Stimulated activated CD8-positive, alpha-beta memory T cell treated with anti-CD3 and anti-CD28 coated beads, Interleukin-7, amount 100 ng/mL, for 24 hours (primary cell): ENCODE measurements at places on chromosomes 11 and 22.

- no peak for DNase-seq
These were observed 4.2 kb downstream of the CCND1 start for GRCh38 chr11:69644962-69645675.

DNA sequence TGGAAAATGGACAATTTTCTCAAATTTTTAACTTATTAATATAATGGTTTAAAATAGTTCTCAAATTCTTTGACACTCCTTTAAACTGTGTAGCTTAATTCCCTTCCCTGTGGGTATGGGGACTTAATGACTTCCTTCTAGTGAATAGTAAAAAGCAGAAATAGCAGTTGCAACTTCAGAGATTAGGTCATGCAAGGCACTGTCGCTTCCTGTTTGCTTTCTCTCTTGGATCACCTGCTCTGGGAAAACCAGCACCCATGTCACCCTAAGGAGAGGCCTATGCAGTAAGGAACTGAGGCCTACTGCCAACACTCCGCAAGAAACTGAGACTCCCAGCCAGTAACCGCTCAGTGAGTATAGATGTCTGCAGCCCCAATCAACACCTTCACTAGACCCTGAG lies 5.5 kb upstream of the PANX3 start:
- no peak for DNase-seq

GRCh38 chr11:45109400-45109799 lies 37.0 kb upstream of the PRDM11 start:
- DNase-seq = no peak

DNA sequence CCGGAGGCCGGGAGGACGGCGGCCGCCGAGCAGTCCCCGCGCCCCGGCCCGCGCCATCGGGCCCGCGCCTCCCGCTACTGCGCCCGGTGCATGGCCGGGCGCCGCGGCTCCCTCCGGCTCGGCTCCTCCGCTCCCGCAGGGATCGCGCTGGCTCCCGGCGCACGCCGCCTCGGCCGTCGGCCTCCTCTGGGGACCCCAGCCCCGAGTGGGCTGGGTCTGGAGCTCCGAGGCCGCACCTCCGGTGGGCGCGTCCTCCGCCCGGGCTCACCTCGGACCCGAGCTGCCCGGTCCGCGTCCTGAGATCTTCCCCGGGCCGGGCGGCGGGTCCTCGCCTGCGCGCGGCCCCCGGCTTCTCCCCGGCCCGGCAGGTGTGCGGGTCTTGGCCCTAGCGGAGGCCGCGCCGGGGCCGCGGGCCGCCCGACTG lies 251 bp downstream of the SHISA8 start:
- DNase-seq = no peak

DNA sequence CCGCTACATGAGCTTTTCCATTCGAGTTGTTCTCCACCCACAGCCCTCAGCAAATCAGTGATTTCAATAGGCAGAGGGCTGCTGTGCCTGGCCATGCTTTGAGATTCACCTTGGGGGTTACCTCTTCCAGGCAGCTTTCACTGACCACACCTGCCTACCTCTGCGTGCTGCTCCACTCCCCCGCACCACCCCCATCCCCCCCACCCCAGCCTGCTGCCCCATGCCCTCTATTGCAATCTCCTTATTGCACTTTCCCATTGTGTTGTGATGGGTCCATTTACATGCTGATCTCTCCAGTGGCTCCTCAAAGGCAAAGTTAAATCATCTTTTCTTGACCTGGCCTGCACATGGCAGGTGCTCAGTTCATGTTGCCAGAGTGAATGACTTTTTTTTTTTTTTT lies 18.0 kb upstream of the POLA2 start:
- no peak for DNase-seq

DNA sequence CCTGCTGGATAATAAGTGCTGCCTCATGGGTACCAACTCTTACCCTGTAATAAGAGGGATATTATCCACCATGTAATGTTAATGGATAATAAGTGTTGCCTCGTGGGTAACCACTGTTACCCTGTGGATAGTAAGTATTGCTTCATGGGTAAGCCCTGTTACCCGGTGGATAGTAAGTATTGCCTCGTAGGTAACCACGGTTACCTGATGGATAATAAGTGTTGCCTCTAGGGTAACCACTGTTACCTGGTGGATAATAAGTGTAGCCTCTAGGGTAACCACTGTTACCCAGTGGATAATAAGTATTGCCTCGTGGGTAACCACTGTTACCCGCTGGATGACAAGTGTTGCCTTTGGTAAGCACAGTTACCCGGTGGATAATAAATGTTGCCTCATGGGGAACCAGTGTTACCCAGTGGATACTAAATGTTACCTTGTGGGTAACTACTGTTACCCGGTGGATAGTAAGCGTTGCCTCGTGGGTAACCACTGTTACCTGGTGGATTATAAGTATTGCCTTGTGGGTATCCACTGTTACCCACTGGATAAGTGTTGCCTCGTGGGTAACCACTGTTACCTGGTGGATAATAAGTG lies 18.6 kb upstream of the NXPE4 start:
- no peak for DNase-seq

GRCh38 chr11:59573216-59573615 lies 42.4 kb downstream of the OSBP start:
- no peak for DNase-seq

GRCh38 chr11:70078095-70078780 lies at the start of gene ANO1:
Gene ANO1 (plus strand): TSS chr11:70078317. CDS start chr11:70078607, 290 bp downstream.
- DNase-seq = no peak

- DNase-seq = no peak
These were observed 7.6 kb upstream of the FTH1 start for GRCh38 chr11:61974766-61975631.

DNA sequence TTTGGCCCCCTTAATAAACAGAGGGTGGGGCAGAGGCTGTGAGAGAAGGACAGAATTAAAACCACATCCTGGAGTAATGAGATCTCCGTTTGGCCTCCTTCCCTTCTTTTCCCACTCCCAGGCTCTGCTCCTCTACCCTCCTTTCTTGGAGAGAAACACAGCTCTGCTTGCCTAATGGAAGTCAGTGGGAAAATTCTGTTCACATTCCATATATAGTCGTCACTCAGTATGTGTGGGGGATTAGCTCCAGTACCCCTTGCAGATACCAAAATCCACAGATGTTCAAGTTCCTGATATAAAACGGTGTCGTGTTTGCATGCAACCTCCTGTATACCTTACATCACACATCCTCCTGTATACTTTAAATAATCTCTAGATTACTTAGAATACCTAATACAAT lies 37.6 kb upstream of the THY1 start:
- DNase-seq = no peak

DNA sequence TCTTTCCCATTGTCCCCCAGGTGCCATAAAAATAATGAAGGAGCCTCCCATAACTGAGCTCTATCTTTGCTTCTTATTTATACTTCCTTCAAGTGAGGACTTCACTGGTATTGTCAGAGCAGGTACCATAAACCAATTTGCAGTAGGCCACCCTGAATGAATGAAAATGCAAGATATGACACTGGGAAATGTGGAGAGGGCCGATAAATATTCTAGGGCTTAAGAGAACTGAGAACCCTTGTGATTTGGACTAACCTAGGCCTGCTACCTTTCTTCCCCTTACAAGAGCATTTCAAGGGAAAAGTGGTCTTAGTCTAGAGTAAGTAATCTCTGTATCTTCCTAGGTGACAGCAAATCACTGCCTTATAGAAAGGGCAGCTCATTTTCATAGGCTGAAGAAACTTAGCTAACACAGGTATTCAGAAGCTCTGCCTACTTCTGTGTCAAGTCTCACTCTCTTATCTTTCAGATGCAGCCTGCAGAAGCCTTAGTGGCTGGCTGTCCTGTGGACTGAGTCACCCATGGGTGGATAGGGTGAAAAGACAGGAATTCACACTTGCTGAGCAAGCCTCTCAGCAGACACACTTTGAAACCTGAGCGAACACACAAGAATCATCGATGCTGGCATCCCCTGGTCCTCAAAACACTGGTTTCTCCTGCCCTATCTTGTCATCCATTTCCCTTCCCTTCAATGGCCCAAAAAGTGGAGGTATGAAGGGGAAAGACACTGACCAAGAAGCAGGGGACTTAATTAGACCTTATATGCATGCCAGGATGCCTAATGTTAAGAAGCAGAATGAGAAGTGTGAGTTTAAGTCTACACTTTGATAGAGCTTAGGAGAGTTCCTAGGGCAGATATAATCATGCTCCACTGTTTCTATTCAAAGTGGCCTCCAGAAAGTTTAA lies 15.2 kb downstream of the NRIP3 start:
- no peak for DNase-seq

DNA sequence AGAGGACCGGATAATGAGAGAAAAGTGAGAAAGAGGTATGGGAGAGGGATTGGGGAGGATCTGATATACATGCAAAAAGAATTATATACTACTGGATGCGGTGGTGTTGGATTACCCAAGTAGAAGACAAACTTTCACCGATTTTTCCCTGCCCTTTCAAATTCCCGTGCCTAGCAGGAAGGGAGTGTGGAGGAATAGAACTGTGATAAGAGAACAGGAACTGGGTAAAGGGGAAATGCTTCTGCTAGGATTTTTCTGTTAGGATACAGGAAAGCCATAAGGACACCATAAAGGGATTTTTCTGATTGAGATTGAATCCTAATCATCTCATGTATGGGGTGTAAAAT lies 480 bp upstream of the MTMR2 start:
- DNase-seq = no peak

- DNase-seq = no peak
These were observed 19.5 kb upstream of the TAB1 start for GRCh38 chr22:39379756-39380730.

GRCh38 chr11:45852712-45853101 lies 5.4 kb downstream of the CRY2 start:
- no peak for DNase-seq

DNA sequence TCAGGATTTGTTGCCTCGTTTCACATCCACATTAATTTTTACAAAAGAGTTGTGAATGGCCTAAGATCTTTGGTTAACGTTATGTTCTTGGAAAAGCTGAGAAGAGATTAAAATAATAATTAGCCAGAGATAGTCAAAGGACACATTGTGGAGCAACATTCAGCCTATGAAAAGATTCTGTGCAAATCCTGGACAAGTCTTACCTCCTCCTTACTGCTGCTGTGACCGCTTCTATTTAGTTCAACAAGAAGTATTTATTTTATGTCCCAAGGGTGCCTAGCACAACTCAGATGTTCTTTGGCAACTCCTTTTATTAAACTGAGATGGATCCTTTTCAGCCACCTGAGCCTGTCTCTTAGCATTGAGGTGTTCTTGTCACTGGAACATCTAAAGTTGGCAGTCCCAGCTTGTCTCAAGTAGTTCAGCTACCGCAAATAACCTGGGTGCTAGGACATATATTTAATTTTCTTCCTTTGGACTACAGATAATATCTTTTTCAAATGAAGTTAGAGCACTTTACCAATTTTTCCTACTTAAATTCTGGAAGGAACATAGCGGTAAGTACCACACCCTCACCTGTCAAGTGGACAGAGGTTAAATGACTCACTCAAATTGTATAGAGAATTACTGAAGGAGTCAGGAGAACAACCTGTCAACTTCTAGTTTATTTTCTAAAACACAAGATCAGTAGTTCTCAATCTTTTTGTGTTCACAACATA lies 80.5 kb upstream of the CHRM4 start:
- no peak for DNase-seq

DNA sequence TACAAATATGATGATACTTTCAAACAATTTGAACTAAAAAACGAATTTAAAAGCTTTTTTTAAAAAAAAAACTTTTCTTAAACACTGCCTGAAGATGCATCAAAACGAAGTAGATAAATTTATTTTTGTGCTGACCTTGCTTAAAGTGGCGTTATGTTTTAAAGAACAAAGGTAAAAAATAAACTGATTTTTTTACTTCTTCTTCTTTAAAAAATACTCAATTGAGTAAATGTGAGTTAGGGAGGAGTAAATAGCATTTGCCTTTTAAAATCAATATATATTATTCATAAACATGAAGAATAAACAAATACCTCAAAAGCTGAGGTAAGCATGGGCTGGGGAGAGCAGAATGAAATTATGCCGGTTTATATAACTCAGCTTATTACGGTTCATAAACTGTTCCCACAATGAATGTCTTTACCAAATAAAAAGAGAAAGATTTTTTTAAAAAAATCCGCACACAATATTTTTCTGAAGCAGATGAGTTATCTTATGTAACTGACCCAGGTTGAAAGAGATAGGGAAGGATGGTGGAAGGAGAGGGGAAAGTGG lies 9.0 kb downstream of the PAX6 start:
- DNase-seq = no peak

GRCh38 chr11:59787816-59788215 lies 22.8 kb downstream of the MRPL16 start:
- no peak for DNase-seq

GRCh38 chr11:790721-791564 lies 1.1 kb upstream of the CEND1 start:
- DNase-seq = no peak

DNA sequence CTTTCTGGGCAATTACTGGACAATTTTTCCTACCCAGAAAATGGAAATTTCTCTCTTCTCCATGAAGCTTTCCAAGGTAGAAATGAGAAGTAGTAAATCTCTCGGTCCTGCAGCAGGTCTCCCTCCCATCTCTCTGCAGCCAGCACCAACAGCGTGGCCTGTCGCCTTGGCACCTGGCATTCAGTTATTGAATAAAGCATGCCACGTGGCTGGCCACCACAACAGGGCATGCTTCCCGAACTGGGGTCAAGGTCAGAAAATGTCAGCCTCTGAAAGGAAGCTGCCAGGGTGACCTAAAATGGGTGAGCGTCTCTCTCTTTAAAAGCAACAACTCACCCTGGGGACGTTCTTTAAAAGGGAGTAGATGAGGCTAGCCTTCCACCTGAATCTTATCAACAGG lies 14.0 kb downstream of the CACNG2 start:
- no peak for DNase-seq

DNA sequence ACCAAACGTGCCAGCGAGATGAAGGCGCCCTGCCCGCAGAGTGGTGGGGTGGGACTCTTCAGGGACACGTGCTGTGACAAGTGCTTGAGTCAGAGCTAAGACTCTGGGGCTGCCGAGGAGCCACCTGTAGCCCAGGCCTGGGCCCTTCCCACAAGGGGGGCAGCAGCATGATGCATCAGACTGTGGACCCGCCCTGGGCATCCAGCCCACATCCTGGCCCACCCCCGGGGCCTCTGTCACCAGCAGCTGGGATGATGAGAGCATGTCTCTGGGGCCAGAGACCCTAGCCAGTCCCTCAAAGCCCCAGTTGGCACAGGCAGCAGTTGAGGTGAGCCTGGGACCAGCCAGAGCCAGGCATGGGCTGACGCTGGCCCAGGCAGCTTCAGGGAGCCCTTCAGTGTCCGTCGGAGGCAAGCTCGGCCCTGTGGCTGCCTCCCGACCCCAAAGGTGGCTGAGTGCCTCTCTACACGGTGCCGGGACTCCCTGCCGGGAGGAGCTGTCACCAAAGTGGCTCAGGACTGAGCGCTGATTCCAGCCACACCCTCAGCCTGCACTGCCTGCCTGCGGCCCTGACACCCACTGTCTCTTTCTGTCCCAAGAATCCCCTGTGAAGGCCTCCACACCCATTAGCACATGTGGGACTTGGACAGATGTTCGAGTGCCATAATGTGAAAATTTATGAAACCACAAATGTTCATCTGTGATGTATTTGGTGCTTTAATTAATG lies 41.3 kb downstream of the CDKN1C start:
- no peak for DNase-seq
